ENCODE measurements at places on chromosomes 12 and 14.

- DNase-seq = no peak
These were observed 73.5 kb upstream of the FICD start for GRCh38 chr12:108441549-108441948.

DNA sequence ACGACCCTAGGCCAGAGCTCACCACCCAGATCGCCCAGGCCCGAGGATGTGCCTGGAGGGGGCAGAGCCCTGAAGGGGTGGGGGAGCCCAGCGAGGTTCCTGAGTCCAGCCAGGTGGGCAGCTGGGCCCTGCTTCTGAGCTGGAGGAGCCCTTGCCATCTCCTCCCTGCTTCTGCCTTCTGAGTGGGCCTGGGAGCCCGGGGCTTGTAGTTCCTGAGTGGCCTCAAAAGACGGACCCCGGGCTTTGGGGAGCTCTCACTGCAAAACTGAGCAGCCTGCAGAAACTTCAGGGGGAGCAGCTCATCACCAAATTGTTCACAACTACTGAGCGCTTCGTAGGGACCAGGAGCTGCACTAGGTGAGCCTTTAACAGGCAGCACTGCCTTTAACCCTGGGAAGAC, 112.1 kb downstream of the NCOR2 start:
- no peak for DNase-seq

DNA sequence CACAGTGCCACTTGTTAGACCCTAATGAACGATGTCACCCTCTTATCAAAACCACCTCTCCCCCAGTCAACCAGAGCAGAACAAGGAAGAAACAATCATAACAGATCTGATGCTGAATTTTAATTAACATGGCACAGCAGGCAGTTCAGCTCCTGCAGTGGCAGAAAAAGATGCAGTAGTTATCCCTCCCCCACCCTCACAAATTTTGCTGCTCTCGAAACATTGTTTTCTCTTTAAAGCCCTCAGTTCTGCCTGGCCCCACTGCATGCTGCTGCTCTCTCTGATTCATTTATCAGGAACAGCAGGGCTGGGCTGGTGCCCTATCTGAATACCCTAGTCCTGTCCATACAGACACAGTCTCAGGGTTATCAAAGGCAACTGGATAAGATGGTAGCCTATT, 12.2 kb downstream of the CCDC175 start:
- no peak for DNase-seq

DNA sequence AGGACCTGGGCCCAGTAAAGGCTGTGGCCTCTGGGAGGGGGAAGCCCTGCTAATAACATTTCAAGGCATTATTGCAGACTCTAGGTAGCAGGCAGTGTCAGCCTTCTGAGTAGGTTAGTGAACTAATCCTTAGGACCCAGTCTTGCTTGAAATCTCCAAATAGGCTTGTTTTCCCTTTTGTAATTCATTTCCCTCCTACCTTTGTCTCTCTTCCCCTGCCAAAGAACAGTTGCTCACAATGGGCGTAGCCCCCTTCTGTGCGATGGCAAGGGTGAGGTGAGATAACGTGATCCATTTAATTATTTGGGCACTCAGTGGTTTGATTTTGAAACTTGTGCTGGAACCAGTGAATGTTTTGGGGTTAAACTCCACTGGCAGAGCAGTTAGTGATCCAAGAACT, 10.9 kb downstream of the PELI2 start:
- DNase-seq = no peak

- DNase-seq = no peak
These were observed 7.2 kb downstream of the GNS start for GRCh38 chr12:64752032-64752431.

DNA sequence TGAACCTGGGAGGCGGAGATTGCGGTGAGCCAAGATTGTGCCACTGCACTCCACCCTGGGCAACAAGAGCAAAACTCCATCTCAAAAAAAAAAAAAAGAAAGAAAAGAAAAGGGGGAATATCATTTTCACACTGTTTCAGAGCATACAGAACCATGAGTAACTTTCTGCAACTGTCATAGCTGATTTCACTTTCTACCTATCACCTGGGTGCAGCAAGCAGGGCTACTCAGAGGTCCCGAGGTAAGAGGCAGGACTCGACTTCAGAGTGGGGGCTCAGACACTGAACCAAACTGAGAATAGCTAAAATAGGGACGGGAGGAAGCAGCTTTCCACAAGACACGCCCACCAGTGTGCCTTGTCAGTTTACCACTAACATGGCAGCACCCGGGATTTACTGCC, 29.8 kb downstream of the OR10P1 start:
- DNase-seq = no peak

- no peak for DNase-seq
These were observed 28.0 kb upstream of the TMCC3 start for GRCh38 chr12:94678379-94678778.

GRCh38 chr12:6333566-6333965, 8.3 kb downstream of the TNFRSF1A start:
- DNase-seq = no peak

DNA sequence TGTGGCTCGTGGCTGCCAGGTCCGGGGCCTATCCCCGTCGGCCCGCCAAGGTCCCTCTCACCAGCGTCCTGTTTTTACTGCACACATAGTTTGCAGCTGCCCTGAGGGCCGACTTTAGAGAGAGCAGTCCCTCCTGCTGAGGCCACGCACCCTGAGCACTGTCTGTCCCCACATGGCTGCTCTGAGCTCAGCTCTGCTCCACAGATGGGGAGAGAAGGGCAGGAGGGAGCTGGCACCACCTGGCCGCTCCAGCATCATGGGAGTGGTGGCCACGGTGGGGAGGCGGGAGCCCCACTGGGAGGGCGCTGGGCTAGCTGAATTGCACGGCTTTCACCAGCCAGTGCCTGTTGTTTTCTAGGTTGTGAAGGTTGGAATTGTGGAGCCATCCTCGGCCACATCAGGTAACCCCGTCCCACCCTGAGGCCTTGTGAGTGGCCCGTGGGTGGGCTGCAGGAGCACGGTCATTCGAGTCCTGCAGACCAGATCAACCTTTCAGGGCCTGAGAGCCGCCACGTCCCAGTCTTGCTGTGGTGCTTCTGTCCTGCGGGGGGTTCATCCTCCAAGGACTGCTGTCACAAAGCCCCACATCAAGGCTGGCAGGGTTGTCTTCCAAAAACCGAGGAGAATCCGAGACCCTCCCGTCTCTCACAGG, 7.4 kb upstream of the TEX22 start:
- DNase-seq = no peak

DNA sequence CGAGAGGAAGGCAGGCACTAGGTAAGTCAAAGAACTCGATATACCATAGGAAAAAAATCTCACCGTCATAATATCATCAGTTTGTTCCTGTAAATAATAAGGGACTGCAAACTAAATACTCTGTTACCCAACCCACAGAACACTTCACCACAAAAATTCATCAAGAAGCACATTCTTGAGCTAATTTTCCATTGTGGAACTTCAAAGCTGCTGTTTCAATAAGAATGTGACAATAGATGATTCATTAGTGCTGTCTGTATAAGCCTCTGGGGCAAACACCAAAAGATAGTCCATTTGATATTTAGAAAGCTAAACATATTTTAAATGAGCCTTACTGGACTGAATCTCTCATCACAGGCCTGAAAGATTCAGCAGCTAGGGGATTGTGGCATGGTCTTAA, 219.4 kb downstream of the KSR2 start:
- no peak for DNase-seq

DNA sequence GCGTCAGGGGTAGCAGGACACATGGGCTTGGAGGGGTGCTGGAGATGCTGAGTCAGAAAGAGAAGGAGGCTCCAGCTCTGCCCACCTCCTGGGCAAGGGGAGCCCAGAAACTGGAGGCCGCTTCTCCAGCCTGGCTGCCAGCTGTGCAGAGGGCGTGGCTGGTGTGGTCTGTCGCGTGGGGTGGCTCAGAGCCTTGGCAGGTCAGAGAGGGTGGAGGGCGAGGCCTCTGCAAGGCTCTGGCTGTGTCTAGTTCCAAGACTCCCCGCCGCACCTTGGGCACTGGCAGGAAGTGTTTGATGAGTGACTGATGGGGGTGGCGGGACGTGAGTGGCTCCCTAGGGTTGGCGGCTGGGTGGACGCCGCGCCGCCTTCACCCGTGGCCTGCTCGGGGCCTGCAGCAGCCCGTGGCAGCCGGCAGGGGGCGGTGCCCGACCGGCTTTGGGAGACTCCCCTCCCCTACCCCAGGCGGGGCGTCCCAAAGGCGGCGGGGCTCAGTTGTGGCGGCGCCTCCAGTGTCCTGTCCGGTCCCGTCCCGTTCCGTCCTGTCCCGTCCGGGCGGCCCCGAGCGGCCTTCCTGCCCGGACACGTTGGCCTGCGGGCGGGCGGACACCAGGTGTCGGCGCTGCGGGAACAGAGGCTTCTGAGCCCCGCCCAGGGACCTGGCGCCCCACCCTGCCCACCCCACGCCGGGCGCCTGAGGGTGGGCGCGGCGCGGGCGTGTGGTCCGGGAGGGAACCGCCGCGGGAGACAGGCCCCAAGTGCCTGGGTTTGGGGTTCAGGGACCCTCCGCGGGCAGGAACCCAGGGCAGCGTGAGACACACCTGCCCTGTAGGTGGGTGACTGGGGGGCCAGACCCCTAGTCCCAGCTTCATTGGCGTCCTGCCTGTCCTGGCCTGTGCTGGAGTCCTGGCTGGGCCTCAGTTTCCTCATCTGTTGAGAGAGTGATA, 39.7 kb downstream of the KRT80 start:
- DNase-seq = no peak

DNA sequence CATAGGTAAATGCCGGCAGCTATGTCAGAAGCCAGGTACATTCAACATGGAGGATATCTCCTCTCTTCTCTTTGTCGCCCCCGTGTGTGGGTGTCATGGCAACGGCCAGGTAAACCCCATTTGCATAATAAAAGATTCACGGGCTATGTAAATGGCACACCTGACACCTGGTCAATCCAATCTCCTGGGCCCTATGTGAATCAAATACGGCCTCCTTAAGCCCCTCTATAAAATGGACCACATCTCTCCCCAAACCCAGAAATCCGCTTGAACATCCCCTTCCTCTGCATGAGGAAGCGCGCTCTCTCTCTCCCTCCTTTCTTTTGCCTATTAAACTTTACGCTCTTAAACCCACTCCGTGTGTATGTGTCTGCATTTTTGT, 363.7 kb downstream of the SOX5 start:
- DNase-seq = no peak

GRCh38 chr12:6765634-6766581, at the start of gene PTMS:
PTMS (plus strand) TSS chr12:6766363; CDS start chr12:6766706, 343 bp downstream.
- peak; percentile 70 for DNase-seq

DNA sequence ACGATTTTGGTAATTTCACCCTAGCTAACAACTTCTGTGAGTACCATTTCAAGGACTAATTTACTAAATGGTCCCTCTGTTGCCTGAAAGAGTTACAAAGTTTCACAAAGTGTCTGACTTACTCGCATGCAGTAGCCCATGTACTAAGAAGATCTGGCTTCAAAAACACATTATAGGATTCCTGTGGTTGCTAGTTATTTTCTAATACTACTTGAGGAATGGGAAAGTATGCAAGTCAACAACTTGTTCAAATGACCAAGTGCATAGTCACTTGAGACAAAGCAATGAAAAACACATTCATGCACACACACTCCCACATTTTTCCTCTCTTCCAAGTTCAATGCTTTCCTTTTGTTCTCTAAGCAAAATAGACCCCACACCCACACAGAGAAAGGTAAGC, 219.7 kb upstream of the TMPO start:
- no peak for DNase-seq

- DNase-seq = no peak
These were observed 93.9 kb upstream of the DCN start for GRCh38 chr12:91276509-91276908.

GRCh38 chr14:72683787-72684186, 210.1 kb downstream of the DPF3 start:
- no peak for DNase-seq

DNA sequence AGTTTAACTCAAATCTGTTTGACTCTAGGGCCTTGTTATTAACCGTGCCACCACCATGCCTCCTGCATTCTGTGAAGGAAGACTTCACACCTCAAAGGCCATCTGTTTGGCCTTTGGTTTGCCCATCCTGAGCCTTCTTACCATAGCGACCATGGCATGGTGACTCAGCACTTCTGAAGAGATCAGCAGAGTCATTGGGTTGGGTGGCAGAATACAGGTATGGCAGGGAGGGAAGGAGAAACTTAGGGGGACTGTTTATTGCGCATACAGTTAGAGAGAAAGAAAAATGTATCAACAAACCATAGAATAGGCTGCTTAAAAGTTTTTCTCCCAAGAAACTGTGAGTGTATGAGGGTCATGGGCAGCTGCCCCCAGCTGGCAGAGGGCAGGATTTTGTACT, 49.2 kb downstream of the DAD1 start:
- DNase-seq = no peak

GRCh38 chr12:80815351-80815750, 98.6 kb downstream of the MYF5 start:
- no peak for DNase-seq

- no peak for DNase-seq
These were observed 89.2 kb downstream of the NTS start for GRCh38 chr12:85963326-85963725.

- DNase-seq = no peak
These were observed 156.7 kb downstream of the NTF3 start for GRCh38 chr12:5588591-5588990.

DNA sequence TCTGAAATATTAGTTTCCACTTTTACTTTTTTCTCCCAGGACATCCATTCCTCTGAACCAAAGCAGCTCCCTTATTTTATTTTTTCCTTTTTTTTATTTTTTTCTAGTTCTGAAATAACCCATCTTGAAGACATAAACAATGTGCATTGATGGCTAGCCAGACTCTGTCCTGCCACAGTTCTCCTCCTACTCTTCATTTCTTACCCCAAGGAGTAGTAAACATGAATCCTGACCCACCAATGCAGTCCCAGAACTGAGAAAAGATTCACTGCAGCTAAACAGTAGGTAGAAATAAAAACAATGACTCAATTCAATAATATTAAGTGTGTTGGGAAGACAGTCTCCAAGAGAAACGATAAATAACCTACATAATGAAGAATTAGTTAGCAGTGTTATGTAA, 65.7 kb upstream of the NOVA1 start:
- DNase-seq = no peak

GRCh38 chr12:53725824-53726223, 1.4 kb downstream of the CALCOCO1 start:
- DNase-seq = no peak

DNA sequence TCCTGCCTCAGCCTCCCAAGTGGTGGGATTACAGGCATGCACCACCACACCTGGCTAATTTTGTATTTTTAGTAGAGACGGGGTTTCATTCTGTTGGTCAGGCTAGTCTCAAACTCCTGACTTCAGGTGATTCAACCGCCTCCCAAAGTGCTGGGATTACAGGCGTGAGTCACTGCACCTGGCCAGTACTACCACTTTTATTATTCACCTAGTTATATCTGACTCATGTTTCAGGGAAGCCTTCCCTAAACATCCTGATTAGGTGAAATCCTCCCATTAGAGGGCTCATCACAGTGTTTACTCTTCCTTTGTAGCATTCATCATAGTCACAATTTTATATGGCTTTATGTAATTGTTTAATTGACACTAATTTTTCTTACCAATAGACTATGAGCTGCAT, 295.3 kb upstream of the SOX5 start:
- no peak for DNase-seq

GRCh38 chr12:42180990-42181596, 36.4 kb upstream of the GXYLT1 start:
- no peak for DNase-seq

Measured in right renal pelvis (tissue), 4 donors.